ENCODE measurements at places on chromosomes 2 and 18. TPM values are rescaled to one million over a fixed set of nuclear protein-coding genes. Genes with fewer than 3 reads are reported as not detected.

DNA sequence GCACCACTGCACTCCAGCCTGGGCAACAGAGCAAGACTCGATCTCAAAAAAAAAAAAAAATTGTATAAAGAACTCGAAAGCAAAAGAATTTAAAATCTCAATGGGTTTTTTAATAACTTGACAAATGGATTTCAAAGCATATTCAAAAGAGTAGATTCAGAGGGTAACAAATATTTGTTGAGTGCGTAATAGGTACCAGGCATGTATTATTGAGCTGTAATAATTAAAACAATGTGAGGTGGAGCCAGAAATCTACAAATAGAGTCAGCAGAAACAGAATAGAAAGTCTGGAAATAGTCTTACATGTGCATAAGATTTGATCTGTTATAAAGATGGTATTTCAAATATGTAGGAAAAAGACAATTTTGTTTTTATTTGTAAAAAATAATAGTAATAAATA, 19.1 kb upstream of the RAB11FIP5 start:
- no peak for DNase-seq
- no peaks in the 10 kb centered on the region for H3K4me1 ChIP-seq
- H3K36me3 ChIP-seq, result no peaks in the 10 kb centered on the region
- no peaks in the 10 kb centered on the region for H3K27me3 ChIP-seq
- no peak overlapping the region for H3K4me3 ChIP-seq
- H3K27ac ChIP-seq, result no peak overlapping the region

- H3K27me3 ChIP-seq, result no peaks in the 10 kb centered on the region
- no peaks in the 10 kb centered on the region for H3K4me1 ChIP-seq
- DNase-seq, result no peak
- H3K27ac ChIP-seq, result no peak overlapping the region
Observed at GRCh38 chr2:138137949-138138348, 173.7 kb downstream of the HNMT start.

DNA sequence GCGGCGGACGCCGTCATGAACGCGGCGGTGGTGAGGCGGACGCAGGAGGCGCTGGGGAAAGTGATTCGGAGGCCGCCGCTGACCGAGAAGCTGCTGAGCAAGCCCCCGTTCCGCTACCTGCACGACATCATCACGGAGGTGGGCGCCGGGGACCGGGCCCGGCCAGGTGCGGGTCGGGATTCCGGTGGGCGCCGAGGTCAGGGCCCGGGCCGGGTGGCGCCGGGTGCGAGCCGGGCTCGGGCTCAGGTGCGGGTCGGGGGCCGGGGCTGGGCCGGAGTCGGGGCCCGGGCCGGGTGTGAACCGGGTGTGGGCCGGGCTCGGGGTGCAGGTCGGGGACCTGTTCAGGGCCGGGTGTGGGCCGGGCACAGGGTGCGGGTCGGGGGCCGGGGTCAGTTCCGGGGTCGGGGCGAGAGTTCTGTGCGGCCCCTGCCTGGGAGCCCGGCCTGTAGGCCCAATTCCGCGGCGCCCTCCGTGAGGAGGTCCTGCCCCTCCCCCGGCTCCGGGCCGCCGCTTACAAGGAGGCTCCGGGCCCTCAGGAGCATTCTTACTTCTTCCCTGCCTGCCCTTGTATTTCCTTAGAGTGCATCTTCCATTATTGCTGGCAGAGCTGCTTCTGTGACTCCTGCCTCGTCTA, 447 bp downstream of the TRAF3IP1 start:
- H3K36me3 ChIP-seq, result peaks cover 21% of the 10 kb centered on the region
- H3K4me1 ChIP-seq, result peaks cover 10% of the 10 kb centered on the region
- H3K4me3 ChIP-seq, result peak overlapping the region; percentile 67
- peak overlapping the region; percentile 55 for H3K27ac ChIP-seq
- H3K27me3 ChIP-seq, result no peaks in the 10 kb centered on the region
- DNase-seq, result peak; percentile 22

GRCh38 chr2:152022090-152022489, 76.8 kb downstream of the CACNB4 start:
- peaks cover 7% of the 10 kb centered on the region for H3K4me1 ChIP-seq
- H3K4me3 ChIP-seq, result no peak overlapping the region
- DNase-seq, result no peak

GRCh38 chr2:239930378-239930777, 94.8 kb downstream of the NDUFA10 start:
- H3K27ac ChIP-seq, result no peak overlapping the region
- H3K4me3 ChIP-seq, result no peak overlapping the region
- DNase-seq, result no peak
- no peaks in the 10 kb centered on the region for H3K36me3 ChIP-seq
- H3K4me1 ChIP-seq, result no peaks in the 10 kb centered on the region
- peaks cover 12% of the 10 kb centered on the region for H3K27me3 ChIP-seq

DNA sequence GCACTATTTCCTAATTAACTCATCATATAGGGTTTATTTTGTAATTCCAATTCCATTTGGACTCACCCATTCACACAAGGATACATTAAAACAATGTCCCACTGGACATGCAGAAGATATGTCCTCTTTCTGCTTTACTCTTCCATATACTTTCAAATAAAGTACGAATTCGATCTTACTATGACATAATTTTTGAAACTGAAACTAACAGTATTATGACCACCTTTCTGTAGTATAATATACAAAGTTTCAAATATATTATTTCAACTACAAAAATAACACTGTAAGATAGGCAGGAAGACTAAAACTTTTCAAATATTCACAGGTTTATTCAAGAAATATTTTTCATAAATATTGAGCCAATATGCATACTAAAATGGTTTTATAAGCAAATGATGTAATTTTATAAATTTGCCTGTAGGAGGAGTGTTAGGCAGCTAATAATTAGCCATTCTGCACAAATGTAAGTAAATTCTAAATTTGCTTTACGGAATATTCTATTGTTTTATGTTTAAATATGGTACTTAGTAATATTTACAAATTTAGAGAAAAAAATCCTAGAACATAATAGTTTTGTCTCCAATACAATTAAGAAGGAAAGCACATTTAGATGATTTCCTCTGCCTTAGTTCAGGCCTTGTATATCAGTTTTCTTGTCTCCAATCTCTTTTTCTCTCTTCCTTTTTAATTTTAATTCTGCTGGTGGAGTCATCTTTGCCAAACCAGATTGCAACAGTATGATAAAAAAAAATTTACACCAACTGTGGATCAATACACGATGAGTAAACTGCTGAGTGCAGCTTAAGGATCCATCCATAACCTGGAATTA, 85.9 kb downstream of the CERKL start:
- DNase-seq, result no peak
- H3K27me3 ChIP-seq, result no peaks in the 10 kb centered on the region
- H3K4me3 ChIP-seq, result no peak overlapping the region
- no peaks in the 10 kb centered on the region for H3K36me3 ChIP-seq

GRCh38 chr2:240635121-240635997, 10.1 kb downstream of the GPR35 start:
- H3K27me3 ChIP-seq, result no peaks in the 10 kb centered on the region
- no peak overlapping the region for H3K4me3 ChIP-seq
- no peaks in the 10 kb centered on the region for H3K36me3 ChIP-seq
- no peak for DNase-seq
- H3K4me1 ChIP-seq, result no peaks in the 10 kb centered on the region
- no peak overlapping the region for H3K27ac ChIP-seq

- no peaks in the 10 kb centered on the region for H3K36me3 ChIP-seq
- H3K4me1 ChIP-seq, result peaks cover 4% of the 10 kb centered on the region
- H3K27ac ChIP-seq, result peak overlapping the region; percentile 89
- DNase-seq, result no peak
- H3K4me3 ChIP-seq, result peak overlapping the region; percentile 55
Observed at GRCh38 chr2:10845640-10846039, 33.1 kb upstream of the PDIA6 start.

DNA sequence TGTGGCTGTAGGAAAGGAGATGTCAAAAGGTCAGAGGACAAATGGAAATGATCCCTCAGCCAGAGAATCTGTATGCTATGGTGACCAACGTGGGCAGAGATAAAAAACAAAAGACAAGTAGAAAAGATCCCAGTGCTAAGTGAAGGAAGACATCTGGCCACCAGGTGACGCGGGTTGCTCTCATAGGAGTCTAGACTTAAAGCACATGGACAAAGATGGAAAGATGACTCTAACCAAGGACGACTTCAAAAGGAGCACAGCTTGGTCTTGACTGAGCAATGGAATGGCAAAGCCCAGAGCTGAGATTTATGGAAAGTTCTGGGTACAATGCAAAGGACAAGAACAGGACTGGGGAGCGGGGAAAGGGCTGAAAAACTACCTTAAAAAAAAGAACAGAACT, 96.8 kb downstream of the CLIP4 start:
- no peak overlapping the region for H3K27ac ChIP-seq
- H3K4me1 ChIP-seq, result no peaks in the 10 kb centered on the region

- H3K27ac ChIP-seq, result peak overlapping the region; percentile 73
- peaks cover 45% of the 10 kb centered on the region for H3K4me1 ChIP-seq
- peak; percentile 81 for DNase-seq
- no peaks in the 10 kb centered on the region for H3K27me3 ChIP-seq
- H3K4me3 ChIP-seq, result peak overlapping the region; percentile 62
Observed at GRCh38 chr18:2905854-2906703, 59.3 kb downstream of the EMILIN2 start.

DNA sequence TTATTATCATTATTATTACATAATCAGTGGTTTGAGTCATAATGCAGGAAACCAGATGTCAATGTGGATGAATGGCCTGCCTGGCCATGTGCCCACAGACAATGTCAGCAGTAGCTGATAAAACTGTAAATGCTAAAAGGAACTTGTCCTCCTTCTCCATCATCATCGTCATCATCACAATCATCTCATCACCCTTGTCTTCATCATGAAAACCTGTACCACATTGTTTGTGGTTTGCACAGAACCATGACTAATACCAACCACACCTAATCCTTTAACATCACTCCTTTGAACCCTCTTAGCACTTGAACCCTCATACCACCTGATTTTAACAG, 96.0 kb downstream of the HNMT start:
- H3K27me3 ChIP-seq, result no peaks in the 10 kb centered on the region
- H3K4me1 ChIP-seq, result peaks cover 7% of the 10 kb centered on the region
- peak; percentile 73 for DNase-seq
- H3K4me3 ChIP-seq, result no peak overlapping the region
- peak overlapping the region; percentile 57 for H3K27ac ChIP-seq

DNA sequence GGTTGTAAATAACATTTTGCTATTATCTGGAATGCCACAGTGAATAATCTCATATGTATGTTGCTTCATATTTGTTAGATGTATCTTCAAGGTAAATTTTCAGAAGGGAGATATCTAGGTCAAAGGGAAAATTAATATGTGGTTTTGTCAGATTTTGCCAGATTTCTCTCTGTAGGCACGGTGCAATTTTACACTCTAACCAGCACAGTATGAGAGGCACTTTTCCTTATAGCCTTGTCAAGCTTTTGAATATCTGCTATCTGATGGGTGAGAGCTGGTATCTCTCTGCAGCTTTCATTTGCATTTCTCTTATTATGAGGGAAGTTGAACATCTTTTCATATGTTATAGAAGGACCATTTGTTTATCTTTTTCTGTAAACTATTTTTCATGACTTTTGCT, 175.7 kb upstream of the PGAP1 start:
- no peak overlapping the region for H3K4me3 ChIP-seq
- no peak overlapping the region for H3K27ac ChIP-seq
- no peak for DNase-seq
- no peaks in the 10 kb centered on the region for H3K27me3 ChIP-seq
- H3K4me1 ChIP-seq, result no peaks in the 10 kb centered on the region
- no peaks in the 10 kb centered on the region for H3K36me3 ChIP-seq

- H3K36me3 ChIP-seq, result peaks cover 67% of the 10 kb centered on the region
- no peak for DNase-seq
- H3K4me1 ChIP-seq, result no peaks in the 10 kb centered on the region
- no peak overlapping the region for H3K4me3 ChIP-seq
- H3K27me3 ChIP-seq, result no peaks in the 10 kb centered on the region
Observed at GRCh38 chr2:177525351-177525924, 132.9 kb downstream of the AGPS start.

GRCh38 chr18:21316296-21316695, 74.3 kb downstream of the GREB1L start:
- no peaks in the 10 kb centered on the region for H3K27me3 ChIP-seq
- H3K27ac ChIP-seq, result no peak overlapping the region
- no peak overlapping the region for H3K4me3 ChIP-seq
- no peaks in the 10 kb centered on the region for H3K36me3 ChIP-seq
- H3K4me1 ChIP-seq, result no peaks in the 10 kb centered on the region

GRCh38 chr2:2560374-2561015, 229.4 kb upstream of the MYT1L start:
- H3K27ac ChIP-seq, result no peak overlapping the region
- no peak overlapping the region for H3K4me3 ChIP-seq
- H3K36me3 ChIP-seq, result no peaks in the 10 kb centered on the region
- no peak for DNase-seq

DNA sequence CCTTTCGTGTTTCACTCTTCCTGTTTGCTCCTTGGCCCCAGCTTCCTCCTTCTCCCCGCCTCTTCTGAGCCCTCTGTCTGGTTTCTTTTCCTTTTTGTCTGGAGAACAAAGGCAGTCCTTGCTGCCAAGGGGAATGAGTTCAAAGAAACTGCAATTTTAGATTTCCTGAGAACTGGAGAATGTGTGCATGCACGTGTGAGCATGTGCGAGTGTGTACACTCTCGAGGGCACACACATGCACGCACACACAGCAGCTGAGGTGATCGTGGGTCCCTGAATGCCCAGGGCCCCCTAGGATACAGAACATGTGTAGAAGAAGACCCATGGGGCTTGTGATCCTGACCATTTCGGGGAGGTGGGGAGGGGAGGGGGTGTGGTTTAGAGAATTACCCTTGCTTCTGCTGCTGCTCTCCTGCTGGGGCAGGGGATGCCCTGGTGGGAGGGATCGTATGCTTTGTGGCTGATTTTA, 151.8 kb downstream of the DYSF start:
- DNase-seq, result no peak
- peaks cover 29% of the 10 kb centered on the region for H3K36me3 ChIP-seq
- peaks cover 46% of the 10 kb centered on the region for H3K4me1 ChIP-seq
- no peak overlapping the region for H3K27ac ChIP-seq

GRCh38 chr2:106026271-106027190, 167.6 kb downstream of the UXS1 start:
- no peak overlapping the region for H3K27ac ChIP-seq
- no peaks in the 10 kb centered on the region for H3K36me3 ChIP-seq
- DNase-seq, result no peak
- H3K27me3 ChIP-seq, result no peaks in the 10 kb centered on the region

GRCh38 chr2:30265052-30266015, 34.0 kb downstream of the LBH start:
- H3K27ac ChIP-seq, result peak overlapping the region; percentile 24
- H3K27me3 ChIP-seq, result no peaks in the 10 kb centered on the region
- no peak for DNase-seq
- H3K36me3 ChIP-seq, result no peaks in the 10 kb centered on the region
- H3K4me1 ChIP-seq, result peaks cover 17% of the 10 kb centered on the region
- H3K4me3 ChIP-seq, result no peak overlapping the region

GRCh38 chr2:157840568-157841156, 35.5 kb downstream of the ACVR1 start:
- H3K4me3 ChIP-seq, result no peak overlapping the region
- H3K27me3 ChIP-seq, result no peaks in the 10 kb centered on the region
- peak overlapping the region; percentile 61 for H3K27ac ChIP-seq

Gene BCL2
- total RNA-seq, result 18.3 TPM

Gene ABCG5
- total RNA-seq, result not detected

Gene BOLL
- total RNA-seq, result 0.12 TPM

Gene WDR7
- total RNA-seq, result 25.2 TPM

Gene WDR75
- total RNA-seq, result 16.6 TPM

Gene TSPYL6
- not detected for total RNA-seq

Gene ACVR1C
- 0.11 TPM for total RNA-seq

Gene NUP35
- 11.0 TPM for total RNA-seq

Data from heart right ventricle (tissue), 16 donors.